ENCODE measurements at places on chromosomes 11 and 22.

- no peak for DNase-seq
These were observed 1.7 kb downstream of the PTPN5 start for GRCh38 chr11:18789942-18790341.

GRCh38 chr11:123135863-123136446 lies 59.1 kb downstream of the CLMP start:
- no peak for DNase-seq

GRCh38 chr22:47996446-47996857 lies 1234.0 kb downstream of the TBC1D22A start:
- DNase-seq = no peak

- no peak for DNase-seq
These were observed 40.9 kb upstream of the MRPL17 start for GRCh38 chr11:6724013-6724412.

- no peak for DNase-seq
These were observed 1.8 kb downstream of the ADSL start for GRCh38 chr22:40348025-40348658.

DNA sequence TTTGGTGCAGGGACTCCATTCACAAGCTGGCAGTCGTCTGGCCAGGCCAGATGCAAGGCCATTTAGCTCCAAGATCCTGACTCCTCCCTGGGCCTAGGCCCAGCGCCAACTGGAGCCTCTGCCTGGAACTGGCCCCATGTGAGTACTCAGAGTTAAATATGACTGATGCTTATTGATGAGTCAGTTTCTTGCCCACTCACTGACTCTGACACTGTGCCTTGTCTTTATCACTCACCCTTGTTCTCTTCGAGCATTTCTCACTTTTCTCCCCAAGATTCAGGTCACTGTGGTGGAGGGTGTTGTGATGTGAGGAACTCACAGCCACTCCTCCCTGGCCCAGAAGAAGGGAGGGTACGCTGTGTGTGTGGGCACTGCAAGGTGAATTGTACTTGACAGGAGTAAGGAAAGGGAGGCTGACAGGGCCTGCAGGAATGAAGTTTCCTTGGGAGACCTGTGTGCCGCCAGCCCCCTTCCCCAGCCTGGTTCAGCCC lies 23.2 kb upstream of the ST3GAL4 start:
- DNase-seq = no peak

GRCh38 chr11:36164506-36165250 lies 124.5 kb downstream of the COMMD9 start:
- no peak for DNase-seq

DNA sequence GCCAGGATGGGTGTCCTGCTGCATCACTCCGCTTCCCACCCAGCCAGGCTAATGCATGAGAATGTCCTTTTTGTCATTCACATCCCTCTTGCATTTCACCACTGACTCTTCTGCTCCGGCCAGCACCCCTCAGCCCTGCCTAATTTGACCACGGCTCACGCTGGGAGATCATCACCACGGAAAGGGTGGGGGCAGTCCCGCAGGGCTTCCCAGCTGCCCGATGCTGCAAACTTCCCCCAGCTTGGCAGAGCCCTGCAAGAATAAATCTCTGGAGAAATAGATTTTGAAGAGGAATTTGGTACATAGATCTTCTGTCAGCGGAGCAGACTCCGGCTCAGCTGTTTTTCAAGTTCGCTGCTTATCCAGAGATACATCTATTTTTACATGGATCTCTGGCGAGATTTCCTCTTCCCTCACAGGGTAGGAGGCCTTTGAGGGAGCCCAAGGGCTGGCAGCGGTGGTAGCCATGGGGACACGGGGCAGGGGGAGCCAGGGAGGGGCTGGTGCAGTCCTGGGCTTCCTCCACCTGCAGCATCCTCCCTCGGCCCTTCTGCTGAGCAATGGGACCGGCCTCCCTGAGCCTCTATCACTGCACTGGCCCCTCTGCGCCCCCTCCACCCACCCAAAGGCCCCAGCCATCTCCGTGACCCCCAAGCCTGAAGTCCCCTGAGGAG lies 62.6 kb downstream of the BUD13 start:
- DNase-seq = no peak

GRCh38 chr11:22460181-22460580 lies 122.0 kb downstream of the SLC17A6 start:
- no peak for DNase-seq

GRCh38 chr11:125071846-125072217 lies 8.7 kb downstream of the SLC37A2 start:
- no peak for DNase-seq

GRCh38 chr11:20310137-20310536 lies 53.4 kb upstream of the HTATIP2 start:
- DNase-seq = no peak

GRCh38 chr22:23075525-23076216 lies 5.4 kb downstream of the GNAZ start:
- no peak for DNase-seq

- no peak for DNase-seq
These were observed 16.0 kb upstream of the BMAL1 start for GRCh38 chr11:13261591-13262061.

DNA sequence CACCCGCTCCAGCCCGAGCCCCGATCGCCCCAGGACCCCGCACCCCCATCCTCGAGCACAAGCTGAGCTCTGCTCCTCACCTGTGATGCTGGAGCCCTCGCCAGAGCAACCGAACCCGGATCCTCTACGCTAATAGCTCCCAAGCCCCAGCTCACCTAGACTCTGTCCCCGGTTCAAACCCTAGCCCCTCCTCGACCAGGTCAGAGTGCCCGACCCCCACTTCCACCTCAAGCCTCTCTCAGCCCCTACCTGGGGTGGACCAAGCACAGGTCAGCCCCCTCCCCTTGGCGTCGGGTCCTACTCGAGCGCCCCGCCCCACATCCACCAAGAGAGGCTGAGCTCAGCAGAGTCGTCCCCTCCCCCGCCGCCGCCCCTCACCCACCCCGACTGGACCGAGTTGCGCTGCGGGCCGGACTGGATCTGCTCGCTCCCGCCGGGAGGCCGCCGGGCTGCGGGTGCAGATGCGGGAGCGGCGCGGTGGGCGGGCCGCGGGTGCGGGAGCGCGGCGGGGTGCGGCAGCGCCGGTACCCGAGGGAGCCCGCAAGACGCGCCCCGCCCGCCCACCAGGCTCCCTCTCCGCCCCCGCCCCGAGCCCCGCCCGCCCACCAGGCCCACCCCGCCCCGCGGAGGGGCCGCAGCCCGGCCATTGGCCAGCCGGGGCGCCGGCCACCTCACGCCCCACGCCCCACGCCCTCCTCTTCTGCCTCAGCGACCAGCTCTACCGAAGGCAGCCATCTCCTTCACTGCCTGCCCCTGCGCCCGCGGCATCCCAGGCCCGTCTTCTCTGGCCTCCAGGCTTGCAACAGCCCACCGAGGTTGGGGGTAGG lies 577 bp upstream of the DKK3 start:
- peak; percentile 47 for DNase-seq

DNA sequence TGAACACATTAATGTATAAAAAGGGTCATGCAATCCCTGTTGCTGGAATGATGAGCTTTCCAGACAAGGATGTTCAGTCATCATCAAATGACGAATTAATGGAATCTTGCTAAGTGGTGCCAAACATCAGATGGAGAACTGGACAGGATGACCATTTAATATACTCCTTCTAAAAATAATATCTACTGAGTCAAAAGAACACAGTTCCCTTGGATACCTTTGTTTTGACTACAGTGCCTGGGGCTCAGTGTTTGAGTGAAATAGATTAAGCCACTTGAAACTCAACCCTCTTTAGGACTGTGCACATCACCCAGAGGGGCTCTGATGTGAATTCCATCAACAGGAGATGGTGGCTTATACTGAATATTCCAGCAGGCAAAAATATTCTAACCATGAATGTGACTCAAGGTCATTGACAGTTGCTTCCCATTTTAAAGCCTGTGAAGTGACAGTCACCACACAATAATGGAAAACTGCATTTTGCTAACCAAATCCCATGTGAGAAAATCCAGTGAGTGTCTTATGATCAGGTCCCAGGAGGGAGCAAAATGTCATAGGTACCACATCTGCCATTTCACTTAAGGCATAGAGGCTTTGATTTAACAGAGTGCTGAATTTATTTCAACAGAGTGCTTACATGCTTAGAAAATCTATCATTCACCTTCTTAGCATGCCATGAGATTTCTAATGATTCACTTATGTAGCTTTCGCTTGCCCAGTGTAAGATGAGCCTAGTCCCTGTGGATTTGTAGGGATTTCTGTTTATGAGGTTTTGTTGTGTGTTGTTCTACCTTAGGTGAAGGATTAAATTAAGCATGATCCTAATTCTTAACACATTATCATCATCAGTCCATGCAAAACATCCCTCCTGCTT lies 41.3 kb upstream of the SLN start:
- no peak for DNase-seq

Data from iPS DF 19.7 (cell line).